Stimulated activated CD4-positive, alpha-beta T cell treated with anti-CD3 and anti-CD28 coated beads, Interleukin-4, amount 100 ng/mL, for 4 hours (primary cell): ENCODE measurements at places on chromosomes 6 and 20.
A peak's percentile ranks its signal among the peaks of the same experiment; 100 is the strongest.

GRCh38 chr20:23503649-23504048, 12.7 kb downstream of the CST8 start:
- no peak for DNase-seq

- no peak for DNase-seq
Measured at GRCh38 chr6:19851241-19852089, 14.3 kb downstream of the ID4 start.

DNA sequence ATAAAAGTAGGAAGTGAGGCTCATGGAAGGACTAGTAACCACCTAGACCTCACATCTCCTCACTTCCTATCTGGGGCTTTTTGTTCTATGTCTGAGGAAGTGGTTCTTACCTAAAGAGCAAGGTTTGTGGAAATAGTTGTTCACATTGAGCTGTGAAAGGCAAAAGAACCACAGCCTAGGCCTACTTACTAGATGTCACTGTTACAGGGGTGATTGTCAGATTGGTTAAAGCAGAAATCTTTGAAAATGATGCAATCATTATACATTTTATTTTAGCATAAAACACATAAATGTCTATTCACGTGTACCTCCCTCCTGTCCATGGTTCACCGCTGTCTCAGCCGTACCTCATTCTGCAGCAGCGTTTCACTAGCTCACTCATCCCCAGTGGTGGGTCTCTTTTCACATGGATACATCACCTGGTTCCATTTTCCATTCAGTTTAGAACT, 268.8 kb downstream of the TMEM242 start:
- peak; percentile 40 for DNase-seq

GRCh38 chr20:46002008-46002407, 6.7 kb upstream of the MMP9 start:
- DNase-seq: no peak

DNA sequence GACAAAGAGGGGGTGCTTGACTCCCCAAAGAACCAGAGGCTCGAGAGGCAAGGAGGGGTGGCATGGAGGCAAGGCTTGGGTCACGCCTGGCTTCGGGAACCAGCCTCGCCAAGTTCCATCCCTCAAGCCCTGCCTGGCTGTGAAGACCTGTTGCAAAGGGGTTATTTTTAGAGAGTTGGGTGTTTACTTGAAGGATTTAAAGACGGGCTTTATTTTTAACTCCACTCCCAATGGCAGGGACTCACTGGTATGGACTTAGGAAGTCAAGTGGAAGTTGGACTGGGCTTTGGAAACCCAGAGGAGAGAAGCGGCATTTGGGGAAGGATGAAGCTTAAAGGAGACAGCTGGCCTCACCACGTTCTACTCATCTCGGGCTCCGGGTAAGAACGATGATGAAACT, 43.1 kb downstream of the JPH2 start:
- DNase-seq: no peak
